ENCODE measurements at places on chromosomes 1 and 21. TPM values are rescaled to one million over a fixed set of nuclear protein-coding genes. Genes with fewer than 3 reads are reported as not detected.
A peak's percentile ranks its signal among the peaks of the same experiment; 100 is the strongest.

S100A1 gene
- total RNA-seq = not detected

C1QC gene
- not detected for total RNA-seq

ALPL gene
- not detected for total RNA-seq

DDAH1 gene
- not detected for total RNA-seq

UBL4B gene
- not detected for total RNA-seq

GRCh38 chr1:234518876-234519275 lies 39.9 kb upstream of the TARBP1 start:
- H3K27me3 ChIP-seq = no peaks in the 10 kb centered on the region
- H3K4me1 ChIP-seq = peaks cover 46% of the 10 kb centered on the region
- H3K27ac ChIP-seq = no peak overlapping the region
- H3K4me3 ChIP-seq = no peak overlapping the region
- H3K36me3 ChIP-seq = no peaks in the 10 kb centered on the region

GRCh38 chr1:16073490-16074119 lies at the start of gene FAM131C:
Gene FAM131C, minus strand, starts transcription at chr1:16073651. Its CDS starts 209 bp downstream, at chr1:16073442.
- peaks cover 20% of the 10 kb centered on the region for H3K27me3 ChIP-seq
- H3K4me1 ChIP-seq = peaks cover 18% of the 10 kb centered on the region
- peak within 1 kb of the TSS; percentile 18 for H3K27ac ChIP-seq
- no peaks in the 10 kb centered on the region for H3K36me3 ChIP-seq
- peak; percentile 22 for DNase-seq
- peak within 1 kb of the TSS; percentile 65 for H3K4me3 ChIP-seq

GRCh38 chr1:25243907-25244306 lies 3.3 kb downstream of the RSRP1 start:
- H3K4me3 ChIP-seq = peak overlapping the region; percentile 31
- no peak overlapping the region for H3K27ac ChIP-seq
- H3K27me3 ChIP-seq = peaks cover 2% of the 10 kb centered on the region
- H3K36me3 ChIP-seq = peaks cover 73% of the 10 kb centered on the region
- peaks cover 56% of the 10 kb centered on the region for H3K4me1 ChIP-seq
- DNase-seq = no peak

- no peaks in the 10 kb centered on the region for H3K4me1 ChIP-seq
- no peak overlapping the region for H3K4me3 ChIP-seq
- H3K27ac ChIP-seq = no peak overlapping the region
- peaks cover 4% of the 10 kb centered on the region for H3K27me3 ChIP-seq
- H3K36me3 ChIP-seq = no peaks in the 10 kb centered on the region
Measured at GRCh38 chr1:61237659-61238358, 155.4 kb downstream of the NFIA start.

DNA sequence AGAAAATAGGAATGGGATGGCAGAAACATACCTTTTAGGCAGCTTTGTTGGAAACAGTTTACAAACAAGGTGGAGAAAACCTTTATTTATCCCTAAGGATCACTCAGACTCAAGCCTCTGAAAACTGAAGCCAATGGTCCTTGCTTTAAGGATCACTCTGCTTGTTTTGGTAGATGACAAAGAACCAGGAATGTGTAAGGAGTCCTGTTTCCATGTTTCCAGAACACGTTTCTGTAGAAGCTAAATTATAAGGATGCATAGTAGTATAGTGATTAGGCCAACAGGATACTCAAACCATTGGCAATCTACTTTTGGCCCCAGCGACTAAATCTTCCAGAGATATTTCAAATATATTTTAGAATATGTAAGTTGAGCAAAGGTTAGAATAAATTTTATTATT lies 149.1 kb upstream of the HP1BP3 start:
- no peak overlapping the region for H3K27ac ChIP-seq
- no peak overlapping the region for H3K4me3 ChIP-seq
- H3K36me3 ChIP-seq = peaks cover 49% of the 10 kb centered on the region
- no peaks in the 10 kb centered on the region for H3K27me3 ChIP-seq

- no peaks in the 10 kb centered on the region for H3K4me1 ChIP-seq
- H3K4me3 ChIP-seq = no peak overlapping the region
- H3K36me3 ChIP-seq = no peaks in the 10 kb centered on the region
Measured at GRCh38 chr1:100670083-100670482, 49.5 kb upstream of the VCAM1 start.
